ENCODE measurements at places on chromosomes 1 and 21.
A peak's percentile ranks its signal among the peaks of the same experiment; 100 is the strongest.

DNA sequence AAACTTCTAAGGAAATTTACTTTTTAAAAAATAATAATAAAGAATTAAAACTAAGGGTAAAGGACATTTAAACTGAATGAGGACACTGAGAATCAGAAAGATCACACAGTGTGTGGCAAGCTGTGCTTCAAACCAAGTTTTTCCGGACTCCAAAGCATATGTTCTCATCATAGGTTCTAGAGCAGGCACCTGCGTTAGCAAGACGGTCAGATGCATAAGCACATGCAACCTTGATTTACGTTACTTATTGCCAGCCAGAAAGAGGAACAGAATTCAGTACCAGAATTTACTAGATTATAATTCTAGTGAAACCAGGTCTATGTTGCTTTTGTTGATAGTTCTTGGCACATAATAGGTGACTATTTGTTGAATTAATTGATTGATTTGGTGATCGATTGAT is 6.2 kb upstream of the LBR start:
- DNase-seq, result no peak

DNA sequence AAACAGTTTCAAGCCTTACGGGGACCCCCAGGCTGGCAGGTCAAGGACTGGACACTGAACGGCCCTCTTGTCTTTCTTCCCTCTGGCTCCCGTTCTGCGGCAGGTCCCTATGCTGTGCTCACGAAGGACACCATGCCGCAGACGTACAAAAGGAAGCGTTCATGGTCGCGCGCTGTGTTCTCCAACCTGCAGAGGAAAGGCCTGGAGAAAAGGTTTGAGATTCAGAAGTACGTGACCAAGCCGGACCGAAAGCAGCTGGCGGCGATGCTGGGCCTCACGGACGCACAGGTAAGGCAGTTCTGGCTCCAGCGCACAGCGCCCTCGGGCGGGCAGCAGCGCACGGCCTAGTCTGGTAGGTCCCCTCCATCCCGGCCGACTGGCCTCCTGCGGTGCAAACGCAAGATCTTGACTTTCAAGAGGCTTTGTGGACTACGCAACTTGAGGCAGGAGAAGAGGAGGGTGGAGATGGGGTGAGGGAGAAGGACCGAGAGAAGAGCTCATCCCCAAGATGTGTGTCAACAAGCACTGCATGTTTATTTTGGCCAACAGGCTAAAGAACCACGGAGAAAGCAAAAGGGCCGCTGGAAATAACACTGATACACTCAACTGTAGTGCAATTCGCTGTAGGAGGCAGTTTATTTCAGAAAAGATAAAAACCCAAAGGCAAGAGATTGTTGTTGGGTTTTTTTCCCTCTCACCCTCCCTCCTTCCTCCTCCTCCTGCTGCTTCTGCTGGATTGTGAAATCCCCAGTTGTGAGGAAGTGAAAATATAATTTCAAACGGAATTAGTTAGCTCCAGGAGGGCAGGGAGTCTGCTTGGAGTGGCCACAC is 3.0 kb downstream of the HLX start:
- no peak for DNase-seq

- DNase-seq, result no peak
Observed at GRCh38 chr1:245588116-245588639, 433.4 kb downstream of the KIF26B start.

GRCh38 chr1:64330839-64331238 is 127.4 kb downstream of the UBE2U start:
- DNase-seq, result no peak

GRCh38 chr1:100971021-100971420 is 54.6 kb downstream of the DPH5 start:
- DNase-seq, result no peak

- DNase-seq, result no peak
Observed at GRCh38 chr21:36254106-36254941, 65.7 kb upstream of the MORC3 start.

GRCh38 chr1:18139198-18139981 is 31.8 kb downstream of the IGSF21 start:
- no peak for DNase-seq

- DNase-seq, result no peak
Observed at GRCh38 chr1:25658791-25659431, 42.3 kb downstream of the MAN1C1 start.

GRCh38 chr1:205692423-205692822 is 12.1 kb upstream of the SLC45A3 start:
- DNase-seq, result no peak

DNA sequence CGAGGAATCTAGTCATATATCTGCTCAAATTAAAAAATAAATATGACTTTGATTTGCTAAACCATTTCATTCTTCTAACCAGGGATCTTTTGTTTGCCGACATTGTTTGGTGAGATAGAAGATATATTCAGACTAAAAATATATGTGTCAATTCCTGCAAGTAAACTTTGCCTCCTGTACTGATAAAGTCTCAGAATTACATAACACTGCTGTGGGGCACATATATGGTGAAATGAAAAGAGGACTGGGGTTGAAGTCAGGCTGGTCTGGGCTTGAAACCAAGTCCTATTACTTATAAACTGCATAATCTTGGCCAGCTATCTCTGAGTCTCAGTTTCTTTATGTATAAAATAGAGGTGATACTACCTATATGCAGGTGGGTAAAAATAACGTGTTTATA is 9.8 kb downstream of the SCMH1 start:
- no peak for DNase-seq

GRCh38 chr1:220734571-220735326 is 13.4 kb upstream of the MTARC2 start:
- no peak for DNase-seq

DNA sequence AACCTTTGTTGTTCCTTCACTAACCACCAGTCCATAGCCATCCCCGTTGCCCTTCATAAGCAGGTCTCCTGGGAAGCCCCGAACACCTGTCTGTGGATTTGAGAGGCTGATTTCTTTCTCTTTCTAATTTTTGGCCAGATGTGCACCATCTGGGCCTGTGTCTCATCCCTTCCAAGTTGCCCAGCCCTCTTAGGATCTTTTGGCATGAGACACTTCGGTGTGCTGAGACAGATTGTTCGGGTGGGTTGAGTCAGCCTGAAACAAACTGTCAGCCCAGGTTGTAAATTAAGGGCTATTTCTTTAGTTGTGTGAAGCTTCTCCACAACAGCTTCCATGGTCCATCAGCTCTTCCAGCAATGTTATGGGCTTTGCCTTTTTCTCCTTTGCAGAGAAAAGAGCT is 1.4 kb upstream of the DNAJC11 start:
- DNase-seq, result no peak

DNA sequence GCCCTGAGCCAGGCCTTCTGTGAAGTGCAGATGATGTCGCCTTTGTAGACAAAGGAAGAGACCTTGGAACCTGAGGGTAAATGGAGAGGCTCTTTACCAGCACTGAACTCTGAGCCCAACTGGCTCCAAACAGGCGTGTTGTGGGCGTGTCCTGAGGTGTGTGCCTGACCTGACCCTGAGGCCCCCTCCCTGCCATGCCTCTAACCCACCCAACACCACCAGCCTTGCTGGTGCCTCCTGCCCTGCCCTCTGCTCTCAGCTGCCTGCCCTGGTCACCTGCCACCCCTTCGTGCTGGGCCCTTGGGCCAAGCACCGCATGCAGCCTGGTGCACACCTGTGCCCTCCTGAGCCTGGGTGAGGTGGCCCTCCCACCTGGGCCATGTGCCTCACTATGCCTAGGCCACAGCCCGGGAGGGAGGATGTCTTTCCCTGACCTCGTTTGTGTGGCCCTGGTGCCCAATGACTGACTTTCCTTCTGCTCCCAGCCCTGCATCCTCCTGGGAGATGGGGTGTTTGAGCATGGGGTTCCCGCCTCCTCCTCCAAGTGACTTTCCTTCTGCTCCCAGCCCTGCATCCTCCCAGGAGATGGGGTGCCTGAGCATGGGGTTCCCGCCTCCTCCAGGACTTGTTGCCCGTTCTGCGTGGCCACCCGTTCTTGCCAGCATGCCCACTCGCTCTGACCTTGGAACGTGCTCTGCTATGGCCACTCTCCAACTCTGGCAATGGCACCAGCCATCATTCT is 157.0 kb downstream of the PCBP3 start:
- DNase-seq, result no peak

GRCh38 chr1:14738647-14739046 is 140.2 kb downstream of the KAZN start:
- no peak for DNase-seq

- peak; percentile 72 for DNase-seq
Observed at GRCh38 chr1:101291562-101292380, 55.0 kb downstream of the S1PR1 start.

DNA sequence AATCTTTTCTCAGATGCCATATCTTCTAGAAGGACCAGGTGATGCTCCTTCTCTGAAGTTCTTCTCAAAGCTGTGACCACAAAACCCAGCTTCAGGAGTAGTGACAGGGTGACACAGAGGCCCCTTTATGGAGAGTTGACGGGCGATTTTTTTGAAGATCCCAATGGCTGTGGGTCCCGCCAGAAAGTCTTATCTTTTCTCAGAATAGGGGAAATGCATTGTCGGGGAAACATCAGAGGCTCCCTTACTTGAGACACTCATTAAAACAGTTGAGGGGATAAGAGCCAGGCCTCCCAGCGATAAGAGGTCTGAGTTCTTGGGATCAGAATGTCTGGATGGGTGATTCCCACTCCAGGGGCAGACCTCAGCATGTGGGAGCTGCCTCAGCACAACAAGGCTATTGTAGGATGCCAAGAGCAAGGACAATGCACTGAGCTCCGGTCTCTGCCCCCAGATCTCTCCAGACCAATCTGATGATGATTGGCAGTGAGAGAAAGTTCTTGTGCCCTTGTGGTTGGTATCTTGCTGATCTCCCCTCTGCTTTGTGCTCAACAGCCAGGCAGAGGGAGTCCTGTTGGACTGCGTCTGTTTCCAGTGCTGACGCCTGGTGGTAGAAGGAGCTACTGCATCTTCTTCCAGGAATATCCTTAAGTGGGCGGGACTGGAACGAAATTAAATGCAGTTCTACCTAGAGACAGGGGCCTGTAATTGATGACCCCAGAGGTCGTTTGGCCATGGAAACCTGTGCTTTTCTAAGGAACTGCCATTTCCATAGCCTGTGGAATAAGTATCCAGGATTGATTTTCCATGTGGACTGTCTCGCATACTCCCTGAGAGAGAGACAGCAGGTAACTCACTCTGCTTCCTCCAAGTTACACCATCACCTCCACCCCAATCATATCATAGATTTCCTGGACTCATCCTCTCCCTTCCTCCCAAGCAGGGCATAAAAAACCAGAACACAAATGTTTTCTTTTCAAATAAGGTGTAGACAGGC is 6.8 kb upstream of the ACKR1 start:
- peak; percentile 56 for DNase-seq

DNA sequence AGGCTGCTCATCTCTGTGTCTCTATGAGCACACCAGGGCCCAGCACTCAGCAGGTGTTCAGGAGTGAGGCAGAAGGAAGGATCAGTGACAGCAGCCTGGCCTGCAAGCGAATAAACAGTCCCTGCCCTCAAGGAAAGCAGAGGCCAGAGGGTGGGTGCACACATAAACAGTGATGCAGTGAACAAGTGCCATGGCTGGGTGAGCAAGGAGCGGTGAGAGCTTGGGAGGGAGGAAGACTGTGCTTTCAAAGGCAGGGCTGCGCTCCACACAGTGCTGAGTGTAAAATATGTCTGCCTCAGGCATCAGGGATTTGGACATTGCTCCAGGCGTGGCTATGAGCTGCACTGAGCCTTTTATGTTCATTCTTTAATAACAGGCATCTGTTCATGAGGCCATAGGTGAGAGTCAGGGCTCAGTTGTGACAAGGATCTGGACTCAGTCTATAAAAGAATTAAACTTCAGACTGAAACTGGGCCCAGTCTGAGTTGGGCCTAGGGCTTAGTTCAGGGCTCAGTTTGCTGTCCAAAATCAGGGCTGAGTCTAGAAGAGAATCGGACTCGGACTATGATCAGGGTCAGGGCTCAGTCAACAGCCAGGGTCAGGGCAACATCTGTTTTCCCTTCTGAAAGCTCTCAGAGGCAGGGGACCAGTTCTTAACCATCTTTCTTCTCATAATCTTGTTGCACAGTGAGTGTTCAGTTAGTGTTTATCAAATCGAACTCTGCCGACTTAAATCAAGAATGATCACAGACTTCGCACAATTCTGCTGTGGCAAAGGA is 213.7 kb downstream of the FOXD2 start:
- no peak for DNase-seq

DNA sequence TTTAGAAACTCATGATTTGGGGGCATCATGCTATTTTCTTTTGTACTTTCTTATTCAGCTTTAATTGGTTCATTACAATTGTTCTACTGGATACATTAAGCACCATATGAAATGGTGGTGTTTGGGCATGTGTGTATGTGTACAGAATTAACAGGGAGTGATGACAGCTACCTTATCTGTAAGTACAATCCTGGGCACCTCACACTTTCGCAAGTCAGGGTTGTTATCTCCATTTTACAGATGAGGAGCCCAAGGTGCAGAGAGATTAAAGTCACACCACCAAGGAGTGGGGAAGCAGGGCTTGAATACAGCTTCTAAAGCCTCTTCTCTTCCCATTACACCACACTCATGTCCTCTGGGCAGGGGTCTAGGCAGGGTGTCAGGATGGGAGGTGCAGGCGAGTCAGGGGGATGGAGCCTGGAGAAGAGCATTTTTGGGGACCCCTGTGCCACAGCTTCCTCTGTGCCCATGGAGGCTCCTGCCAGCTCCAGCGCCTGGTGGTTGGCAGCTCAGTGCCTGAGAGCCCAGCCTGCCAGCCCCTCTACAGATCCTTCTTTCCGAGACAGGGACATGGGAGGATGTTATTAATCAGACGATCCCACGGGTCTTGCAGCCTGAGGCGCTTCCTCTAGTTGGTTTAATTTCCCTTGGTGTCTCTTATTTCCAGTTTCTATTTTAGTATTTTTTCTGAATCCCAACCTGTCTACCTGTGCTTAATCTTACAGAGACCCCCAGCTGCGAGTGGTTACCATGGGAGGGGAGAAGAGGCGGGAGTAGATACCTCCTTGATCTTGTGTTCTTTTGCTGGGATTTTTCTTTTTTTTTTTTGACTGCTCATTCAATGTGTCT is 126.2 kb upstream of the CD34 start:
- DNase-seq, result no peak

DNA sequence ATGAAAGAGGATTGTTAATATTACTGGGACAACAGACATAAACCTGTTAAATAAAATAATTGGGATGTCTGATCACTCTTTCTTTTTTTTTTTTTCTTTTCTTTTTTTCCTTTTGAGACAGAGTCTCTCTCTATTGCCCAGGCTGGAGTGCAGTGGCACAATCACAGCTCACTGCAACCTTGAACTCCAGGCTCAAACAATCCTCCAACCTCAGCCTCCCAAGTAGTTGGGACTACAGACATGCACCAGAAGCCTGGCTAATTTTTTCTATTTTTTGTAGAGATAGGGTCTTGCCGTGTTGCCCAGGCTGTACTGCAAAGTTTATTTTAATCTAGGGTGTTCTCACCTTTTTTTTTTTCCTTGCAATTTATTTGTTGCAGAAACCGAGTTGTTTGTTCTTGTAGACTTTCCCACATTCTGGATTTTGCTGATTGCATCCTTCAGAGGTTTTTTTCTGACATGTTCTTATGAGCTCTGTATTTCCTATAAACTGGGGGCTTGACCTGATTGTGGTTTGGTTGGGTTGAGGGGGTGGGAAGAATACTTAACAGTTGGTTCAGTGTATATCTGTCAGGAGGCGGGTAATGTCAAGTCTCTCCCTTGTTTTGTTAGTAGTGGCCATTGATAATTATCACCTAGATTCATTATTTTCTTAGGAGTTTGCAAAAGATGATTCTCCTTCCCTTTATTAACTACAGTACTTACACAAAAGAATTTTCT is 125.2 kb downstream of the MAST2 start:
- no peak for DNase-seq

All from activated CD4-positive, alpha-beta T cell treated with anti-CD3 and anti-CD28 coated beads, Interleukin-2, amount 10 ng/mL, durations not matched to agents 7 days and 5 days (primary cell).